ENCODE measurements at places on chromosomes 13 and 19. TPM values are rescaled to one million over a fixed set of nuclear protein-coding genes. Genes with fewer than 3 reads are reported as not detected.
A peak's percentile ranks its signal among the peaks of the same experiment; 100 is the strongest.

Gene ZNF525
- 26.1 TPM for total RNA-seq

- DNase-seq: no peak
These were observed 16.2 kb downstream of the CERS1 start for GRCh38 chr19:18879579-18880373.

Gene SMIM44
- total RNA-seq: not detected

Gene PCDH9
- total RNA-seq: 0.53 TPM

Gene KCNJ14
- 2.6 TPM for total RNA-seq

Gene PRTN3
- total RNA-seq: not detected

DNA sequence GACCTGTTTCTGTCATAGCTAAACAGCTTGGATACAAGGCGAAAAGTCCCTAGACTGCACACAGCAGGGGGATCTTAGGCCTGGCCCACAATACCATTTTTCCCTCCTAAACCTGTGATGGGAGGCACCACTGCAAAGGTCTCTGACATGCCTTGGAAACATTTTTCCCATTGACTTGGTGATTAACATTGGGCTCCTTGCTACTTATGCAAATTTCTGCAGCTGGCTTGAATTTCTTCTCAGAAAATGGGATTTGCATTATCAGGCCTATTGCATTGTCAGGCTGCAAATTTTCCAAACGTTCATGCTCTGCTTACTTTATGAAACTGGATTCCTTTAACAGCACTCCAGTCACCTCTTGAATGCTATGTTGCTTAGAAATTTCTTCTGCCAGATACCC is 136.2 kb upstream of the TSHZ3 start:
- no peak for DNase-seq

Gene GAPDHS
- total RNA-seq: not detected

Gene LILRB5
- total RNA-seq: not detected

- DNase-seq: no peak
These were observed at the start of gene FXYD3 for GRCh38 chr19:35115177-35115951. FXYD3 (plus strand) TSS chr19:35115823; CDS start chr19:35119377, 3,554 bp downstream.

DNA sequence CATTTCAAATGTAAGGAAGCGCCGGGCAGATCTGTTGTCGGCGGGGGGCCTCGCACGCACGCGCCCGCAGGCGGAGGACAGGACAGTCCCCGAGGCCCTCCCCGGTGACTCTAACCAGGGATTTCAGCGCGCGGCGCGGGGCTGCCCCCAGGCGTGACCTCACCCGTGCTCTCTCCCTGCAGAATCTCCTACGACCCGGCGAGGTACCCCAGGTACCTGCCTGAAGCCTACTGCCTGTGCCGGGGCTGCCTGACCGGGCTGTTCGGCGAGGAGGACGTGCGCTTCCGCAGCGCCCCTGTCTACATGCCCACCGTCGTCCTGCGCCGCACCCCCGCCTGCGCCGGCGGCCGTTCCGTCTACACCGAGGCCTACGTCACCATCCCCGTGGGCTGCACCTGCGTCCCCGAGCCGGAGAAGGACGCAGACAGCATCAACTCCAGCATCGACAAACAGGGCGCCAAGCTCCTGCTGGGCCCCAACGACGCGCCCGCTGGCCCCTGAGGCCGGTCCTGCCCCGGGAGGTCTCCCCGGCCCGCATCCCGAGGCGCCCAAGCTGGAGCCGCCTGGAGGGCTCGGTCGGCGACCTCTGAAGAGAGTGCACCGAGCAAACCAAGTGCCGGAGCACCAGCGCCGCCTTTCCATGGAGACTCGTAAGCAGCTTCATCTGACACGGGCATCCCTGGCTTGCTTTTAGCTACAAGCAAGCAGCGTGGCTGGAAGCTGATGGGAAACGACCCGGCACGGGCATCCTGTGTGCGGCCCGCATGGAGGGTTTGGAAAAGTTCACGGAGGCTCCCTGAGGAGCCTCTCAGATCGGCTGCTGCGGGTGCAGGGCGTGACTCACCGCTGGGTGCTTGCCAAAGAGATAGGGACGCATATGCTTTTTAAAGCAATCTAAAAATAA is 18.2 kb downstream of the IL17D start:
- DNase-seq: no peak

DNA sequence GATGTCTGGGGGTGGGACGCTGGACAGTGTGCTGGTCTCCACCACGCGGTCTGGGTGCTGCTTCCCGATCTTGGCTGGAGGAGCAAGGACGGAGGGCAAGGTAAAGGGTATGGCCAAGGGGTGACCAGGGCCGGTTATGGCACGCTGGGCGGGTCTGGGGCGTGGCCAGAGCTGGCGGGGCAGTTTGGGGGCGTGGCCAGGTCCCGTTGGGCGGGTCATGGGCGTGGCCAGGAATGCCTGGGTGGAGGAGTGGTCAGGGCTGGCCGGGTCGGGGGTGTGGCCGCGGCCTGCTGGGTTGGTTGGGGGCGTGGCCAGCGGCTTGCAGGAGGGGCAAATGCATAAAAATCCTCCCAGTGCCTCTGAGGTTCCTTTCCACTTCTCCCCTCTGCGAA is 19.2 kb downstream of the GPX4 start:
- DNase-seq: no peak

- DNase-seq: no peak
These were observed 1.5 kb downstream of the ZNF787 start for GRCh38 chr19:56119582-56119978.

GRCh38 chr13:83829810-83830209 is 52.5 kb downstream of the SLITRK1 start:
- no peak for DNase-seq

DNA sequence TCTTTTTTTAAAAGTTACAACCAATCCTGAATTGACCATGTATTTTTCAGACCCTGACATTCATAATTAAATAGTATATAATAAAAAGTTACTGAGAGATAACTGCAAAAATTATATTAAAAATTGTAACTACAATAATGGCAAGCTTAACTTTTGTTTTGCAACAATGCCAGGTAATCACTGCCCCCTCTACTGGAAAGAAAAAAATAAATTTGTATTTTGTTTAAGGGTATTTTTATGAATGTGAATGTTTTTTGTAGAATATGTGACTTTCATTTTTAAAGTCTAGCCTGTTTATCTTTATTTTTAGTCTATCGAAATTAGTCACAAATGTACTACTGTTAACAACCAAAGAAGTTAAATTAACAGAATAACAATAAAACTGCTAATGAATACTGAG is 21.7 kb downstream of the MRPS31 start:
- DNase-seq: no peak

DNA sequence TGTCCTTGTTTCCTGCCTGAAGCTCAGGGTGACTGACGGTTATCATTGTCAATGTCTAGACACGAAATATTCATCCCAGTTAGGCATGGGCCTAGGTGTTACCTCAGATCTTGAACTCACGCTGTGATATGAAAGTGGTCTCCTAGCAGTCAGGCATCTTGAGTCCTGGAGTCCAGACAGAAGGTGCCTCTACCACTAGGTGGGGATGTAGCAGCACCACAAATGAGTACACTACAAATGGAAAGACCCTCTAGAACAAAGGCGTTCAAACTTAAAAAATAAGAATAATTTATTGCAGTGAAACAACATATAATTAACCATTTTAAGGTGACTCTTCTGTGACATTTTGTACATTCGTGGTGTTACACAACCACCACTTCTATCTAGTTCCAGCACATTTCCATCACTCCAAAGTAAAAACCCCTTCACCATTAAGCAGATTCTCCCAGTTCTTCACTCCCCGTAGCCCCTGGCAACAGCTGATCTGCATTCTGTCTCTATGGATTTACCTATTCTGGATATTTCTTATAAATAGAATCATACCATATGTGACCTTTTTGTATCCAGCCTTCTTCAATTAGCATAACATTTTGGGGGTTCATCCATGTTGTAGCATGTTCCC is 11.9 kb upstream of the FRY start:
- no peak for DNase-seq

DNA sequence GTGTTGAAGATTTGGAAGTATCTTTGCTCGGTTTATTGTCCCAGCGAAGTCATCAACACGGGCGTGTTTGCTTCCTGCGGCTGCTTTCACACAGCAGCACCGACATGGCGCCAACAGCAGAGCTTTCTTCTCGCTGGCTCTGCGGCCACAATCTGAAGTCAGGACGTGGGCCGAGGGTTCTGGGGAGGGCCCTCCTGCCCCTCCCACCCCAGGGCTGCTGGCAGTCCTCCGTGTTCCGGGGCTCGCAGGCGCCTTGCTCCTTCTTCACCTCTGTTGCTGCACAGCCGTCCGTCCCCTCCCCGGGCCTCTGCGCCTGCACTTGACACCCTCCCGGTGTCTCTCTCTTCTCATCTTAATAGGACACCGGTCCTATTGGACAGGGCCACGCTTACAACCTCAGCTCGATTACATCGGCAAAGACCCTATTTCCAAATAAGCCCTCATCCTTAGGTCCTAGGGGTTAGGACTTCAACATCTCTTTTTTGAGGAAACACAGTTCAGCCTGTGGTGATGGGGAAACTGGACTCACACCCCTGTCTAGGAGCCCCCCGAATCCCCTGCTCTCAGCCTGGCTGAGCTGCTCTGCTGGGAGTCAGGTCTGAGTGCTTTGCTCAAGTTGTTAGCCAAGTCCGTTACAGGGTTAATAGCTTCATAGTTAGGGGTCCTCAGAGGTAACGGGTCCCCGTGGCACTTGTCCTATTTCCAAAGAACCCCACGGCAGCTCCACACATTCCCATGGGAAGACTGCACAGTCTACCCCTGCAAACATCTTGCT is 2.7 kb upstream of the TEX29 start:
- no peak for DNase-seq

DNA sequence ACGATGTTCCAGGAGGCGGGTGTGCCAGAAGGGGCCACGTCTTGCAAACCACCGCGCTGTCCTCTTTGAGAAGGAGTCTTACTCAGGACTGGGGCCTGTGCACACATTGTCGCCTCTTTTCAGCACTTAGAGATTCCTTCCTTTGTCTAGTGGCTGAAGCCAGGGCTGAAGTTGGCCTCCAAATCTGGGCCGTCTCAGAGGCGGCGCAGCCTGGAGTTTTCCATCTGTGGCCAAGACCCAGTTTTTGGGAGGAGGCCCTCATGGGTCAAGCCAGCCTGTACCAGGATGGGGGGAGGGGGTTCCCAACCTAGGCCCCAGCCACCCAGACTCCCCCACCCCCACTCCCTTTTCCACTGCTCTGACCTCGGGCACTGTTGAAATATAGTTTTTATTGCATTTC is 11.8 kb downstream of the ANO8 start:
- DNase-seq: no peak

DNA sequence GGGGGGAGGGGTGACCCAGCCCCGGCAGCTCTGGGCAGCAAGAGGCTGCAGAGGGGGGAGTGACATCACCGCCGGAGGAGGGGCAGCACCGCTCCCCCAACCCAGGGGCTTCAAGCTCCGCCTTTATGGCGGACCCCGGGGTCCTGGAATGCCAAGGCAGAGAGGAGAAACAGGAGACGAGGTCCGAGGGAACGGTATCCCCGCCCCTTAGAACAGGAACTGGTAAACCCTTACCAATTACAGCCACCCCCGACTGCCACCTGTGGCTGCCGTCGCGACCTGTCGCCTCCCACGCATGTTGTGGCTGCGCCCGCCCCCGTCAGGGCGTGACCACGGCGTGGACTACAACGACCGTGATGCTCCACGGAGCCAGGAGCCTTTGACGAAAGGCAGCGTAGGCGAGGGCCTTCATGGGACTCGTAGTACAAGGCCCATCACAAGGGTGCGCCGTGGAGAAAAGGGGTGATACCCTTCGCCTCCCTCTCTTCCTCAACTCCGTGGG is 4.1 kb upstream of the KCNC3 start:
- peak; percentile 89 for DNase-seq

Gene PRX
- total RNA-seq: 2.8 TPM

DNA sequence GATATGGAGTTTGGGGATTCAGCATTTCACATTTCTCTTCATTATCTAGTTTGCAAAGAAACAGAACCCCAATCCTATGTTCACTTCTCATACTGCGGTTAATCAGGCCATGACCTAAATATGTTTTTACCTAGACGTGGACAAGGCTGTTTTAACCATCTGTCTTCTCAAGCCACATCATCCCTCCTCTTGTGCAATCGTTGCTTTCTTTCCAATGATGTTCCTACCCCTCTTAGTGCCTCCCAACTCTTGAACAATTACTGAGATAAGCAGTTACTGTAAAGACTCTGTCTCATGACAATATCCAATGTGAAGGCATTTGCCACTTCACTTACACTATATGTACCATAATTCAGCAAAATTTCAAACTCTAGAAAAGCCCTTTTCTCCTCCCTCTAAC is 406.2 kb downstream of the LIG4 start:
- DNase-seq: no peak

- no peak for DNase-seq
These were observed 79.5 kb upstream of the SERP2 start for GRCh38 chr13:44293908-44294735.

Gene NLRP9
- not detected for total RNA-seq

DNA sequence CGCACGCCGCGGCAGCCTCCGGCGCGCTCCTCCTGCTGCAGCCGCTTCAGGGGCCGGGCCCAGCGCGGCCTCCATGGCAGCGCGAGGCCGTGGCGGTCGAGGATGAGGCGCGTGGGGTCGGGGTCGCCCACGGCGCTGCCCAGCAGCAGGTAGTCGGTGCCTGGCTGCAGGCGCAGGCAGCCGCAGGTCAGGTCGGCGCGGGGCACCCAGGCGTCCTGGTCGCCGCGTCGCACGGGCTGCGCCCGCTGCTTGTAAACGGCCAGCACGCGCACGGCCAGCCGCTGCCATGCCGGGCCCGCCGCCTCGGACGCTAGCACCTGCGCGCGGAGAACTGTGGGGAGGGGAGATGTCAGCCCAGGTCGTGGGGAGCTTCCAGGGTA is 11.1 kb downstream of the NTN5 start:
- no peak for DNase-seq

DNA sequence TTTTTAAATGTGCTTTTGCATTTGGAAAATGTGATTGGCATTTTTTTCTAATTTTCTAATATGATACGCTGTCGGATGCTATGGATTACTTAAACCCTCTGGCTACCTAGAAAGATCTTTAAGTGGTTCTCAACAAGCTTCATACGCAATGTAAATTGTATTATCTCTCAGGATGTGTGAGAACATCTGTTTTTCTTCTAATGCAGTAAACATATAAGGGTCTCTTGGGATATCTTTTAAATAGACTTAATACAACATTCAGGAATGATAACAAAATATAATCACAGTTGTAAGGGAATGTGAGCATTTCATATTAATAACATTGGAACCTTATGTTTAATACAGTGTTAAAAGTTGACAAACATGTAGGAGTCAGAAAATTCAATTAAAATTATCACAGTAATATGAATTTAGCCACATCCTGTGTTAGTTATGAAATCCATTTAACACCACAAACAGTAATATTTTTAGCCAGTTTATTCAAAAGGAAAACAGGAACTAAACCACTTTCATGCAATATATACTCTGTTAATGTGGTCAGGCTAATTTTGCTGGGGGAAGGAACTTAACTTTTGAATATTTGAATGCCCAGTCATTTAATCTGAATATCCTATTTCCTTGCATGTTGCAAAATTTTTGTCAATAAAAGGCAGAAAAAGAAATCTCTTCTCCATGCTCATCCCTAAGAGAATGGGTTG is 15.0 kb upstream of the ALOX5AP start:
- no peak for DNase-seq

Gene LYL1
- 3.4 TPM for total RNA-seq

- DNase-seq: no peak
These were observed 509 bp downstream of the KXD1 start for GRCh38 chr19:18558202-18558555.

GRCh38 chr13:60603049-60603448 is 206.0 kb downstream of the TDRD3 start:
- no peak for DNase-seq

- DNase-seq: no peak
These were observed 3.0 kb downstream of the LATS2 start for GRCh38 chr13:21058361-21058760.

Gene CGB2
- total RNA-seq: not detected

Gene SHD
- total RNA-seq: not detected

- no peak for DNase-seq
These were observed 597.7 kb downstream of the GPC6 start for GRCh38 chr13:93824286-93824685.
